ENCODE measurements at places on chromosomes 11 and 22.

DNA sequence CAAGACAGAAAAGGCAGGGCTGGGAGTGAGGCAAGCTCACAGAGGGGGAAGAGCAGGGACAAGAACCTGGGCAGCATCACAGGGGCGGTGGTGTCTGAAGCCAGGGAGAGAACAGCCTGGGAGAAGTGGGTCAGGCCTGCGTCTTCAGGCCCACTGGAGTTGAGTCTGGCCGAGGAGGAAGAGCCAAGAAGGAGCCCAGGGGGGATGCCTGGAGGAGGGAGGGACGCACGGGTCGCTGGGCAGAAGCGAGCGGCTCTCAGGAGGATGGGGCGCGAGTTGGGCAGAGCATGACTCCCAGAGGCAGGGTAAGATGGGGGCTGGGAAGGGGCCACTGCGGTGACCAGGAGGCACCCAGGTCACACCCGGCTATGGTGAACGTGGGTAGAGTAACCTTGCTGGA lies 18.5 kb downstream of the LRFN4 start:
- no peak for DNase-seq

GRCh38 chr11:113481226-113481625 lies 6.0 kb upstream of the DRD2 start:
- DNase-seq, result no peak

GRCh38 chr11:14308114-14308896 lies 50.7 kb downstream of the RRAS2 start:
- DNase-seq, result no peak

GRCh38 chr11:108915666-108916065 lies 250.8 kb downstream of the DDX10 start:
- no peak for DNase-seq

- DNase-seq, result no peak
These were observed 1.8 kb downstream of the SLC16A8 start for GRCh38 chr22:38081941-38082828.

- no peak for DNase-seq
These were observed 98.6 kb downstream of the KIF18A start for GRCh38 chr11:28009388-28009787.

- no peak for DNase-seq
These were observed 75.6 kb upstream of the ARHGAP32 start for GRCh38 chr11:129267716-129268115.

GRCh38 chr11:353179-353873 lies 16.0 kb upstream of the B4GALNT4 start:
- no peak for DNase-seq

DNA sequence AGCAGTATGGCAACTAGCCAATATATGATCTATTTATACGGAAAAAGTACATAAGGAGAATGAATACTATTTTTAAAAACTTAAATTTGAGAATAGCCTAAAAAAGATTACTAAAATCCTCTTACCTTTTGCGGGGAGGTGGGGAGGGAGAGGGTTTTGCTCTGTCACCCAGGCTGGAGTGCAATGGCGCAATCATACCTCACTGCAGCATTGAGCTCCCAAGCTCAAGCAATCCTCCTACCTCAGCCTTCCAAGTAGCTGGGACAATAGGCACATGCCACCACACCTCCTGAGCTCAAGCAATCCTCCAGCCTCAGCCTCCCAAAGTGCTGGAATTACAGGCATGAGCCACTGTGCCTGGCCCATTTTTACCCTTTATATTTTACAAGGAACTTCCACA lies 82.0 kb downstream of the TTC28 start:
- DNase-seq, result no peak

DNA sequence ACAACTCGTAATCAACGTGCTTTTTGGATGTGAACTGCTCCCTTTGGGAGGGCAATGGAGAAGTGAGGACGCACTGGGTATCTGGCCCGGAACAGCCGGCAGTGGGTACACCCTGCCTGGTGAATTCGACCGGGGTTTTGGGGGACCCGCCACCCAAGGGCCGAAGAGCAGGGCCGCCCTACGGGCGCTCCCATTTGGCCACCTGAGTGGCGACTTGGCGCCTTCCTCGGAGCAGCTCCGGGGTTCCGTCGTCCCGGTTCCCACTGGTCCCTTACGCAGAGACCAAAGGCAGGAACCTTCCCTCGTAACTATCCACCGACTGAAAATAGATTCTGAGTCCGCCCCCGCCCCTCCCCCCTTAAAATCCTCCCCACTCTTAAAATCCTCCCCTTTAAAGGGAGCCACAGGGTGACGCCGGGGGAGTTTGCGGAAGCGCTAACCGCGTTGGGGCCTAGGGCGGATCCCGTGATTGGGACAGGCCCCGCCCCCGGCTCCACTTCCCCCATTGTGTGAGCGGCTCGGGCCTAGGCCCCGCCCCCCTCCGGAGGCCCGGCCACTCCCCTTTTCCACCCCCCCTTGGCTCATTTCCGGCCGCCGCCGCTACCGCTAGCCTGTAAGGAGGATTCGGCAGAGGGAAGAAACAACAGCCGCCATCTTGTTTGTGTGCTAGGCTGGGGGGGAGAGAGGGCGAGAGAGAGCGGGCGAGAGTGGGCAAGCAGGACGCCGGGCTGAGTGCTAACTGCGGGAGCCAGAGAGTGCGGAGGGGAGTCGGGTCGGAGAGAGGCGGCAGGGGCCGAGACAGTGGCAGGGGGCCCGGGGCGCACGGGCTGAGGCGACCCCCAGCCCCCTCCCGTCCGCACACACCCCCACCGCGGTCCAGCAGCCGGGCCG lies 1.0 kb upstream of the EP300 start:
- peak; percentile 100 for DNase-seq

- DNase-seq, result no peak
These were observed 4.7 kb downstream of the C11orf52 start for GRCh38 chr11:111923351-111923788.

- no peak for DNase-seq
These were observed 55.0 kb downstream of the ARHGAP42 start for GRCh38 chr11:100741866-100742625.

DNA sequence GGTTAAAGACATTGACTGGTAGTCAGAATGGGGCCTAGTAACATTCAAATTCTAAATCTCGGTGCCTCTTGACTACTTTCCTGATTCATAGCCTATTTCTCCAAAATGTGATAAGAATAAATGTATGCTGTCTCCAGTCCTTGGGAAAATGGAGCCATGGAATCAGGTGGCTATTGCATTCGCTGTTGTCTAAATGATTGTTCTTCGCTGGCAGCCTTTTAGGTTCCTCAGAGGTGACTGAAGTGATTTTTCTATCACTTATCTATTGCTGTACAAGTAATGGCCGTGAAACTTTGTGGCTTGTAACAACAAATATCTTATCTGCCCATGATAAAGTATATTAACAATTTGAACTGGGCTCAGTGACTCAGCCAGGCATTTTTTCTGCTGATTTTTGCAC lies 15.4 kb downstream of the SRPRA start:
- DNase-seq, result no peak

GRCh38 chr11:121214861-121215260 lies 77.7 kb upstream of the SC5D start:
- DNase-seq, result no peak

GRCh38 chr11:61916737-61917333 lies 531 bp downstream of the RAB3IL1 start:
- DNase-seq, result no peak

DNA sequence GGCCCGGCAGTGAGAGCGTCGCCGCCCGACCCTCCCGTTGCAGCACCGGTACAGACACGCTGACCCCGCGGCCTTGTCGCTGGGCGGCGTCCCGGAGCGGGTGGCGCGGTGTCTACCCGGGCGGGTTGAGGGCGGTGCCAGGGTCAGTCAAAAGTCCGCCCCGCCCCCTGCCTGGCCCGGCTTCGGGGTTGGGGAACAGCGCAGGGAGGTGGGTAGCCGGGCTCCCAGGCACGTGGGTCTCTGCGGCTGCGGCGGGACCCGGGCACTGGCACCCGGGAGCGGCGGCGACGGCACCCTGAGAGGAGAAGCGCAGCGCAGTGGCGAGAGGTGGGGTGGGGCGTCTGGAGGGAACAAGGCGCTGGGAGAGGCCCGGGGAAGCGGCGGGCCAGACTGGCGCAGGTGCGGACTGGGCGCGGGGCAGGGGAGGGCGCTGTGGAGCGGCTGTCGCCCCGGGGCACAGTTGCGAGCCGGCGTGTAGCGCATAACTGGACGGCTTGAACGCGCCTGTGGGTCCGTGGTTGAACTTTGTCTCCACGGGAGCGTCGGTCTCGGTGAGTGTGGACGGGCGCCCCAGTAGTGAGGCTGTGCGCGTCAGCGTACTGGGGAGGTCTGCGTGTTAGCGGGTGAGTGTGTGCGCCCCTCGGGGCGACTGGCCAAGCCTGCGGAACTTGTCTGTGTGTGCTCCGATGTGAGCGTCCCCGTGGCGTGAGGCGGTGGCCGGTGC lies at the start of gene P2RY2:
Gene P2RY2 (plus strand): TSS at position 176 of the 724 bp plus-strand sequence. CDS start 15,879 bp downstream, outside the sequence.
- peak; percentile 7 for DNase-seq

DNA sequence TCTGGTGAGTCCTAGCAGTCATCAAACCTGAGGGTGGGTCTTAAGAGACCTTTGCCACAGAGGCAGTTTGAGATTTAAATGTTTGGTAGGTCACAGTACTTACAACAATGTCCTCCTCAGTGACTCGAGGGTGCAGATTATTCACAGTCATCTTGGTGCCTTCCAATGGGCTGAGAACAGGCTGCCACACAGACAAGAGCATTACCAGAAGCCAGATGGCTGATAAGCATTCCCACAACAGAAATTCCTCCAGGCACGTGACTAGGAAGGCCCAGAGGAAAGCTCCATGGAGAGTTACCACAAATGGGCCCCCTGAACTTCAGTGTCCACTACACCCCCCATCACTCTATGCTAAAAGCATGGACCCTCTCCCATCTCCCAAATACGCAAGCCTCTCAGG lies 19.2 kb downstream of the POLDIP3 start:
- DNase-seq, result no peak

DNA sequence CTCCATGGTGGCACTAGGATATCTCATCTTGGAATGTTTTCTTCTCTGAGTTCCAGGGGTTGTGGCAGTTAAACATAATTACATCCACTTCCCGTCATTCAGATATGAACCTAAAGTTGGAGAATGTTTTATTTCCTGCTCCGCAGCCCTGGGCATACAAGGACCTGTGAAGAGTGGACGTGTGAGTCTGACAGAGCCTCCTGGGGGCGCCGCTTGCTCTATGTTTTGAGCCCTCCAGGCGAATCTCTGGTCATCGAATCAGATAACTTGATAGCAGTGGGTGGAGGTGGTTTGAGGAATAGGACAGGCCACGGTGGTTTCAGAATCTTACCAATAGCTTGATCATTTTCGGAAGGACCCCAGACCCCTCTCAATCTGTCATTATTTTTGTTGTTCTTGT lies 174.2 kb downstream of the NTM start:
- no peak for DNase-seq

Data from activated T-helper 9 cell treated with anti-CD3 and anti-CD28 coated beads, Interleukin-2, amount 50 U/mL, for 16 hours (primary cell).